ENCODE measurements at places on chromosomes 1 and 21.

DNA sequence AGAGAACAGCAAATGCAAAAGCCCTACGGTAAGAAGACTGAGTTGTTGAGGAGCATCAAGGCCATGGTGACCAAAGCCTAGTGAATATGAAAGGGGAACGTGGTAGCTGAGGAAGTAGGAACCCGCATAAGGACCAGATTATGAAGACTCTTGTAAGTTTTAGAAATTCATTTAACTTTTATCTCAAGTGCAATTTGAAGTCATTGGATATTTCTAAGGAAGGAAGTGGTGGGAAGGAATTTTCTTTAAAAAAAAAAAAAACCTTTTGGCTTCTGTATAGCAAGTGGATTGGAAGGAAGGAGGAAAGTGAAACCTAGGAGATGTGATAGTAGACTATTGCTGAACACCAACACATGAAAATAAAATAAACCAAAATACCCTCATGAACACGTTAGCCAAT lies 119.0 kb downstream of the TNFSF18 start:
- DNase-seq = no peak

DNA sequence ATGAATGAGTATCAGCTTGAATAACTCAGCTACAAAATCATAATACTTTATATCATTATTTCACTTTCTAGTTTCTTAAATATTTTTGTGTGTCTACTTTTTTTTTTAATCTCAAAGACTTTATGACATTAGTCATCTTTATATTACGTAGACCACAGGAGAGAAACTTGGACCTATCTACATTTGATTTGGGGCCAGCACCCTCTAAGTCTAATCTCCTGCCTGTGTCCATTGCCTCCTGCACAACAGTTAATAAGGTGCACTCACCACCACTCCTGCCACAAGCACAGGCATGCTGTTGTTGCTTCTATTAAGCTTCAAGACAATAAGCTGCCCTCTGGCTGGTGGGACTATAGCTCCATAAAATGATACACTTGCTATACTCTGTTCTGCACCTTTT lies 70.4 kb downstream of the DIRAS3 start:
- DNase-seq = no peak

DNA sequence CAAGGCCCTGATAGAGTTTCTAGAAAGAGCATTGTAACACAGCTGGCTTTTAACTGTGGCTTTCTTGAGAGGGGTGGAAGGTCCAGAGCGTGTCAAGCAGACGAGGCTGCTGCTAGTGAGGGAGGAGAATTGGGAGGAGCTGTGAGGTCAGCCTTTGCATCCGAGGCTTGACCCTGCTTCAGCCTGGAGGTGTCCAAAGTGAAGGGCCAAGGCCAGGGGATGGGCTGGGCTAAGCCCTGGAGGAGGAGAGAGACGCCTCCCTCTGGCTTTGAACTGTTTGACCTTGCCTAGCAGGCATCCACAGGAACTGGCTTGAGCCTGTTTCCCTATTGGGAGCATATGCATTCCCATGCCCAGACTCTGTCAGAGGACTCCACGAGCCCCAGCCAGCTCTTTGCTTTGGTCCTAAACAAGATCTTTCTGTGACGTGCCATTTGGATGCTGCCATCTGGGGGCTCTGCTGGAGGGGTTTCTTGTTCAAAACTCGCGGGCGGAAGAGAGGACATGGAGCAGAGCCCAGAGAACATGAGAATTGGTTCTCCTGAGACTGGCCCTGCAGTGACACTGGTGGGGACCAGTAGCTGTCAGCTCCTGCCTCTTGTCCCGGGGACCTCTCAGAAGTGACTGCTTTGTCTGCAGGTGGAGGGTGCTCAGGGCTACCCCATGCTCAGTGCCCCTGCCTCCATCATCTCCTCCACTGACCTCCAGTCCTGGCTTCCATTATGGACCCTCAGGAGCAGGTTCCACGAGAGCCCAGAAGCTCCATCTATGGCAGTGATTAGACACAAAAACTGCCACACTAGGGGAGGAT lies 5.5 kb downstream of the ACTRT2 start:
- DNase-seq = no peak

- no peak for DNase-seq
These were observed 53.1 kb upstream of the PPP2R5A start for GRCh38 chr1:212232090-212232489.

DNA sequence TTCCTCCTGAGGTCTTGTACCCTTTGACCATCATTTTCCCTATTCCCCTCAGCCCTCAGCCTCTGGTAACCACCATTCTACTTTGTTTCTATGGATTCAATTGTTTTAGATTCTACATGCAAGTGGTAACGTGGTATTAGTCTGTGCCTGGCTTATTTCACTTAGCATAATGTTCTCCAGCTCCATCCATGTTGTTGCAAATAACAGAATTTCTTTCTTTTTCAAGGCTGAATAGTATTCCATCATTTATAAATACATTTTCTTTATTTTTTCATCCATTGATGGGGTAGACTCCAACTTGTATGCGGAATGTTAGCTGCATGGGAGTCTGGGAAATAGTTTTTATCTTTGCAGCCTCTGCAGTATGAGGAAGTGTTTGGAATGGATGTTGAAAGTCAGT lies 26.3 kb upstream of the TMEM54 start:
- no peak for DNase-seq

DNA sequence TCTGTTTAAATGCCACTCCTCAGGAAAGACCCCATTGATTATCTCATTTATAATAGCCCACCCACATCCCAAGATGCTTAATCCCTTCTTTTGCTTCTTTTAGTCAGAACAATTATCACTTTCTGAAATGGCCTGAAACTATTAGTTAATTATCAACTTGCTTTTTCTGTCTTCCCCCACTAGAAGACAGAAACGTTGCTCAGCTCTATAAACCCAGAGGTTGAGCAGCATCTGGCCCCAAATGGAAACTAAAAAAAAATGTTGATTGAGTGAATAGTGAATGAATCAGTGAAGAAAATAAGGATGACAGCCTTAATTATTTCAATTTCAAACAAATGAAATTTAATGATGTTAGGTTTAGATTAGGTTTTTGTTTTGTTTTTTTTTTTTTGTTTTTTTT lies 38.2 kb upstream of the PIGC start:
- no peak for DNase-seq

DNA sequence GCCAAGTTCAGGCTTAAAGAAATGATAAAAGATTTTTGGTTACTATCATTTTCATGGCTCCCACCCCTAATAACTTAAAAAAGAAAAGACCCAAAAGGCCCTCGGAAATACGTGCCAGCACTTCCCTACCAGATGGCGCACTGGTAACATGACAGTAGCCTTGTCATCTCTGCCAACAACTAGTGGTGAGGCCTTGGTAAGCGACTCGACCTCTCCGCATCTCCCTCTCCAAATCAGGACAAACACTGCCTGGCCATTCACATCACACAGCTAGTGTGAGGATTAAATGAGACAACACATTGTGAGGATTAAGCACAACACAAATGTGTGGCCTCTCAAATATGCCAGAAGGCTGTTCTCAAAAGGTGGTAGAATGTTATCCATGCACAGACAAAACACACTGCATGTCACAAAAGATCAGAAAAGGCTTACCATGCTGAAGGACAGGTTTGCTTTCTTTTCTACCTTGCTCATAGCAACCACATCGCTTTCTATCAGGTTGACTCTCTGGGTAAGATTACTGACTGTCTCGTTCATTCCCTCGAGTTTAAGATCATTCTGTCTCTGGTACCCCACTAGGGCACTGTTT lies 16.4 kb downstream of the TEX38 start:
- no peak for DNase-seq

DNA sequence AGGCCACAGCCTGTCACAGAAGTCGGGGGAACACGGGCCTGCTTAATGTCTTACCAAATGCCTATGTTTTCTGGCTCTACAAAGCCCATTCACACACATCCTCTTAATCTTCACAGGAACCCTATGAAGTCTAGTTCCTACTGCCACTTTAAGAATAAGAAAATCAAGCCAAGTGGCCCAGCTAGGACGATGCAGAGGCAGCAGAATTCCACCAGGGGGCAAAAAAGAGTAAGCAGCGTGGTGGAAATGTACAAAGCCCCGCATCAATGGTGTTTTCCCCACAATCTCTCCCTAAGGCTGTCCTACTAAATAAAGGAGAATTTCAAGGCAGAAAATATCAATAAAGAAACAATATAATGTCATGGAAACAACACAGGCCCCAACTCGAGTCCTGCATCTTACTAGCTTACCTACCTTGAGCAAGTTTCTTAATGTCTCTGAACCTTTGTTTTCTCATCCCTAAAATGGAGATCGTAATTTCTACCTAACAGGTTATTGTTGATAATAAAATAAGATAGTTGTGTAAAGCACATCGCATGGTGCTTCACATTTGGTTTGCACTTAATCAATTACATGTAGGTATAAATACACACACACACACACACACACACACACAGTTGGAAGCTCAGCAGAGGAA lies 21.4 kb downstream of the SEC16B start:
- DNase-seq = peak; percentile 27

- no peak for DNase-seq
These were observed 30.4 kb downstream of the ARID4B start for GRCh38 chr1:235297579-235297978.

DNA sequence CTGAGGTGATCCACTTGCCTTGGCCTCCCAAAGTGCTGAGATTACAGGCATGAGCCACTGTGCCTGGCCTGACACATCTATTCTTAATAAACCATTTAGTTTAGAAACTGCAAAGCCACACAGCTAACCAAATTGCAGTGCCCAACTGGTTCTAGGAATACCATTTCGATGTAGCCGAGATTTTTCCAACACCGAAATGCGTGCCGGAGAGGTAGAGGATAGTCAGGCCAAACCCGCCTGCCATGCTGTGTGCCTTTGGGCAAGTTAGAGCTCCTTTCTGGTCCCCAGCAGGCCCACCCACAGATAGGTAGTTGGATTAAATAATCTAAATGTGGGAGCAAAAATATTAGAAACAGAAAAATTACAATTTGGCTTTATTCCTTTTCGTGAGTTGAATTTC lies 254.4 kb downstream of the FOXD2 start:
- DNase-seq = no peak

DNA sequence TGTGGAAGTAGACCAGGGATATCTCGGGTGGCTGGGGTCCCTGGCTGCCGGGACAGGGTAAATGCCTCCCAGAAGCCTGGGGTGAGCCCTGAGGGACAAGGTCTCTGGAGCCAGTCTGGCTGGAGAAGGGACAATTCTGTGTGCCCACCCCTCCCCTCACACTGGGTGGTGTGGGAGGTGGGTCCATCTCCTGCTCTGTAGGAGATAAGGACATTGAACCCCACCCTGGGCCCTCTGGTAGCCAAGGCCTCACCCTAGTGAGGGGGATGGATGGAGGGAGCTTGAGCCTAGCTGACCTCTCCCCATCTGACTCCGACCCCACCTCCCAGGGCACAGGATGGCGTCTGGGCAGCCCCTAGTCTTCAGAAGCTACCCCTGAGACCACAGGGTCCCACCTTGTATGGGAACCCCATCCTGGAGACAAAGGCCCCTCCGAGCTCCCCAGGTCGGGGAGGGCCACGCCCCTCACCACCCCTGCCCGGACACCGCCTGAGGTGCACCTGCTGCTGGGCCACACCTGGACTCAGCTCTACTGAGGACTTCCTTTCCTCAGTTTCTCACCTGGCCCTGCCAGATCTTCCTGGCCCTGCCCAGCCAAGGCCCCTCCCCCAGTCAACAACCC lies 4.3 kb downstream of the AGRN start:
- no peak for DNase-seq

DNA sequence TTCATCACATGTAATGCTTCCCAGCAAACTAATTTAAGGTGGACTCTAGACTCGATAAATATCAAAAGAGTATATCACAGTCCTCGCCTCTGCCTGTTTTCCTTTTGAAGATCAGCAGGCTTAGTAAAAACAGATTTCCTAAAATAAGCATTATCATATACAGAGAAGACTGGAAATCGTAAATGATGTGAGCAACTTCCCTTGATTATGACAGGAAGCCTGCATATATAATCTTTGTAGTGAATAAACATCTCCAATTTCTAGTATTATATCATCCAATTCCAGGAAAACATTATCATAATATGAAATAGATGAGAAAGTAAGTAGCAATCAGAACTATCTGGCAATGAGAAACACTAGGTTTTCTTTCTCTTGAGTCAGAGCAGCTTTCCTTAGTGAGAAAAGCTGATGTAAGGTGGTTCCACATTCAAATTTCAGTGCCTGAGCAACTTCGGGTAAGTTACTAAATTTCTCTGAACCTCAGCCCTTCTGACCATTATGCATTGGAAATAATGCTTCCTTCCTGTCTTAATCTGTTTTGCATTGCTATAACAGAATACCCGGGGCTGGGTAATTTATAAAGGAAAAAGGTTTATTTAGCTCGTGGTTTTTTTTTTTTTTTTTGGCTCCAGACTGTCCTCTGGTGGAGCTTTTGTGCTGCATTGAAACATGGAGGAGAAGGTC lies 12.6 kb upstream of the POU2F1 start:
- no peak for DNase-seq
